Spinal cord (tissue), 10 donors: ENCODE measurements at places on chromosomes 3 and 15. TPM values are rescaled to one million over a fixed set of nuclear protein-coding genes. Genes with fewer than 3 reads are reported as not detected.

GRCh38 chr15:57415602-57416001 lies 39.3 kb downstream of the CGNL1 start:
- DNase-seq = no peak

DNA sequence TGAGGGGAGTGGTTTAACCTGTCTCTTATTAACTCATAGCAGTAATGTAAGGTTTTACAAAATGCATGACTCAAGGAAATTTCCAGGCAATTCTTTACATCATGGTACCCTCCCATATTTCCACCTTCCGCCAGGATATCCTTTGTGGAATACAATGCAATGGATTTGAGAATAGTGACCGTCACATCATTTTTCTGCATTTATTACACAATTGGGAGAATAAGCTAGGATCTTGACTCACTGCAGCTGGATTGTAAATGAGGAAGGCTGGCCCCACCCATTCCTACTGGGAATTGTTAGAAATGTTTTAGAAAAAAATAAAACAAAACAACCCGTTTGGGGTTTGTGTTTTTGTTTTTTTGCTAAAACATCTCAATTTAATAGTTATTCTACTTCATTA lies 97.4 kb downstream of the IMPG2 start:
- DNase-seq = no peak

The KLHL6 gene
- 1.5 TPM for polyA plus RNA-seq

- DNase-seq = peak; percentile 15
Observed at GRCh38 chr3:80767604-80768003, 993.8 kb downstream of the GBE1 start.

The FBXW12 gene
- polyA plus RNA-seq = 1.5 TPM

The TMEM44 gene
- 33.5 TPM for polyA plus RNA-seq

- no peak for DNase-seq
Observed at GRCh38 chr3:126607214-126607908, 47.6 kb downstream of the TXNRD3 start.

The KNG1 gene
- polyA plus RNA-seq = 0.63 TPM

The C3orf52 gene
- polyA plus RNA-seq = 1.1 TPM

The FOXB1 gene
- 13.5 TPM for polyA plus RNA-seq

The DUOXA1 gene
- polyA plus RNA-seq = not detected

DNA sequence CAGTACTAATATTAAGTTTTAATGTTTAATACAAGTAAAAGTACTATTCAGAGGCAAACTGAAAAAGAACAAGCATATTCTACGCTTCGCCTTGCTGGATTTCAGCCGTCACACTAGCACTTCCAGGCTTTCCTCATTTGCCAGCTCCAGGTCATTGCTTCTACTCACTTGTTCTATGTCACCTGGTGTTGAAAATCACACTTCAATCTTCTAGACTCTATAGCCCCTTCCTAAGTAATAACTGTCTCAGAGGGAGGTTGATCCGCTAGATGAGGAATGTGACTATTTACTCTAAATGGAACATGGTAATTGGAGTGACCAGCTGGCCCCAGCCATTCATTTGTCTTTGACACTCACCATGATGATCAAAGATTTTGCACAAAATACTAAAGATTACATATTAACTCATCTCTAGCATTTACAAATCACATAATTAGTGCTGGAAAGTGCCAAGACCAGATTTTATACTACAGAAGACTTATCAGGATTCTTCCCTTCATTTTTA lies 92.0 kb downstream of the GAP43 start:
- no peak for DNase-seq

DNA sequence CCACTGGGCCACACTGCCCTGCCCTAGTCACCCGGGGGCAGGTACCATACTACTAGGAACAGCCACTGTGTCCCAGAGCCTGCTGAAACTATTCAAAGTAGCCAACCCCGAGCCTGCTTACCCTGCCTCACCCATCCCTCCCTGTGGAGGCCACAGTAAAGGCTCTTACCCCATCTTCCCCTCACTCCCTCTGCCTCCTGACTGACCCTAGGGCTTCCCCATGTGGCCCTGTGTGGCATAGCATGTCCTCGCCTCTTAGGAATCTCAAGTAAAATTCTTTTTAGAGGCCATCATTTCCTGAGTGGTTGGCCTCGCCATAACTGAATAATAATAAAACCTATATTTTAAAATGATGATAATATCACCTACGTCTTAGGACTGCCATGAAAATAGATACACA lies 112.2 kb upstream of the SLC6A11 start:
- DNase-seq = no peak

DNA sequence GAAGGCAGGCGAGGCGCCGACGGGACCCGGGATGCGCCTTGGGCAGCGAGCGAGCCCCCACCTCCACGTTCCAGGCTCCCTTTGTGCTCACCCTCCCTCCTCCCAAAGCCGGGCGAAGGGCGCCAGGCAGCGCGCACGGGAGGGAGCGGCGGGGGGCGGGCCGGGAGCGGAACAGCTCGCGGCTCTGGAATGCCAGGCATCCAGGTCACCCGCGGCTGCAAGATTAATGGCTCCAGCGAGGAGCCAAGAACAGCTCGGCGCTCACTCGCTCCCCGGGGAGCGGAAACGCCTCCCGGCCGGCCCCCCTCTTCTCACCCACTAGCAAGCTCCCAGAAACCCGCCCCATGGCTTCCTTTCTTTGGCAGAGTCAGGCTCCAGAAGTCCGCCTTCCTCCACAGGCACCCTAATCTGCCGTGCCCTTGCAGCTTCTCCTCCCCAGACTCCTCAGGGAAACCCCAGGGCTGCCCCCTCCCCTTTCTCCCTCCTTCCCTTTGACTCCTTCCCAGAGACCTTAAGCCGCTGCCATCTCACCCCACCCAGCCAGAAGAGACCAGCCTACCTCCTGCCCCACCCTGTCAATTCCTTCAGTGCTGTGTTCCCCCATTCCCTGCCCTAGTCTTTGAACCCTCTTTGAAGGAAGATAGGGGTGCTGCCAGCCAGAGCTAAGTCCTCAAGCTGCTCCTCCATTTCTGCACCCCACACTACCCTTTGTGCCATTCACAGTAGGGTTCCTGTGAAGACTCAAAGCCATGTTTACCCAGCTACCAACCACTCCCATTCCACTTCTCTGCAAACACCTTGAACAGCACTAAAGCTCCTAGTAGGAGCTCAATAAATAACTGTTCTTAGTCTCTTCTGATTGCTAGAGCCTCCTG lies 9.9 kb downstream of the AMOTL2 start:
- DNase-seq = peak; percentile 58

The CD200 gene
- polyA plus RNA-seq = 106 TPM

DNA sequence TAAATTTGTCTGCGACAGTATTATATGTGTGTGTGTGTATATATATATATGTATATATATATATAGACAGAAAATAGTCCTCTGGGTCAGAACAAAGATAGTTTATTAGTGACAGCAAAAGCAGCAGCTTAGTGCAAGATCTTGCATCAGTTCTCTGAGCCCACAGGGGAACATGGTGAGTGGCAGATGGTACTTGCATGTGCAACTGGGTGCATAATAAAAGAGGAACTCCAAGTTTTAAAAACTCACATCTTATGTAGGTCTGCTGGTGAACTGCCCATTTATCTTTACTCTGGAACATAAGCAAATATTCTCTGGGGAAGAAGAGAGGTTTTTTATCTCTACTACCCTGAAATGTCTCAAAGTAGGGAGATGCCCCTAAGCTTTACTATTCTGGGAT lies 276.4 kb downstream of the POLQ start:
- no peak for DNase-seq

DNA sequence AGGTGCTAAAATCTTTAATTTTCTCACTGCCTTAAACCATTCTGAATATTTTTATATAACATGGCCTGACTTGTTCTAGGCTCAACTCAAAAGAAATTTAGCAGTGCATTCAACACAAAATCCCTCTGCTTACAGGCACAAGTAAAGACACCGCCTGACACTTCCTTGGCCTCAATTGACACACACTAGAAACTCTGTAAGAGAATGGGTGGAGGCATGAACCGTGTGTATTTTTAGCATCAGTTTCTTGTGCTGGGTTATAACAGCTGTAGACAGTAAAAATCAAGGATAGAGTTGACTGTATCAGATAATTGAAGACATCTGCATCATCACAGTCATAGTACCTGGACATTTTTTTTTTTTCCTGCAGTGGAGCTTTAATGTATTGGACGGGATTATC lies 54.3 kb downstream of the SLC9A9 start:
- DNase-seq = no peak

DNA sequence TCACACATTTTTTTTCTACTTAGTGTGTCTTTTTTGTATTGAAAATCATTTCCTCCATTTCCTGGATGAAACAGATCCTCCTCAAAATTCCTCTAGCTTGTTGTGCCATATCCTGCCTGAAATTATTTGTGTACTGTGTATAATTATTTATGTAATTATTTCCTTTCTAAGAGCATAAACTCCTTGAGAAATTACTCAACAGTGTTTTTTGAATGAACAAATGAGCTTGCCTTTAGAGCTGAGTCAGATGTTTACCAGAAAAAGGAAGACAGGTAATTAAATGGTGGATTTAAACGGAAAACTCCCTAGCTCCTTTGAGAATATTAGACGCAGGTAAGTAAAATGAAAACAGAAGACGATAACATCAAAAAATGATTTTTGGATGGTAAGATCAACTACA lies 13.2 kb upstream of the SECISBP2L start:
- no peak for DNase-seq

DNA sequence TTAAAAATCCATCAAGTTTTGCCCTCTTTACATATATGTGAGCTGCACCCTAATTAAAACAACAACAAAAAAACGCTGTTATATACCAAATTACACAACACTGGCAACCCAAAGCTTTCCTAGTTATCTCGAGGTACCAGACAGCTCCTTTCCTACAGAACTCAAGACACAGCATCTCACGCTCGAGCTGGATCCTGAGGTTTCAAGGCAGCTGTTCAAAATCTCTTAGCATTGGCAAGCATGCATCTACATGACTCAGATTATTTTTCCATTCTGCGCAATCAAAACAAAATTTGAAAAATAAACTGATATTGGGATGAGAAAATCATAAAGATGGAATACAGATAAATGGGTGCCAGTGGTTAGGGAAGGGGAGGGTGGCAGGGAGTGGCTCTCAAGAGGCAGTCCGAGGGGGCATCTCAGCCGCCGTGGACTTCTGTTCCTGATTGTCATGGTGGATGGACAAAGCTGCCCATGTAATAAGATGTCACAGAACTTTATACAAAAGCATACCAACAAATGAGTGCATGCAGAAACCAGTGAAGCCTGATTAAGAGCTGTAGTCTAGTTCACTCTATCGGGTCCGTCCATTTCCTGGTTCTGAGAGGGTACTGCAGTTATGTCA lies 91.5 kb downstream of the ADAMTS17 start:
- no peak for DNase-seq

- no peak for DNase-seq
Observed at GRCh38 chr3:147356145-147356908, 50.0 kb downstream of the ZIC4 start.

The SLC24A5 gene
- 0.84 TPM for polyA plus RNA-seq

- DNase-seq = no peak
Observed at GRCh38 chr3:161199926-161200325, 21.2 kb upstream of the NMD3 start.

The CDC25A gene
- 9.7 TPM for polyA plus RNA-seq

The CASR gene
- polyA plus RNA-seq = 1.3 TPM

DNA sequence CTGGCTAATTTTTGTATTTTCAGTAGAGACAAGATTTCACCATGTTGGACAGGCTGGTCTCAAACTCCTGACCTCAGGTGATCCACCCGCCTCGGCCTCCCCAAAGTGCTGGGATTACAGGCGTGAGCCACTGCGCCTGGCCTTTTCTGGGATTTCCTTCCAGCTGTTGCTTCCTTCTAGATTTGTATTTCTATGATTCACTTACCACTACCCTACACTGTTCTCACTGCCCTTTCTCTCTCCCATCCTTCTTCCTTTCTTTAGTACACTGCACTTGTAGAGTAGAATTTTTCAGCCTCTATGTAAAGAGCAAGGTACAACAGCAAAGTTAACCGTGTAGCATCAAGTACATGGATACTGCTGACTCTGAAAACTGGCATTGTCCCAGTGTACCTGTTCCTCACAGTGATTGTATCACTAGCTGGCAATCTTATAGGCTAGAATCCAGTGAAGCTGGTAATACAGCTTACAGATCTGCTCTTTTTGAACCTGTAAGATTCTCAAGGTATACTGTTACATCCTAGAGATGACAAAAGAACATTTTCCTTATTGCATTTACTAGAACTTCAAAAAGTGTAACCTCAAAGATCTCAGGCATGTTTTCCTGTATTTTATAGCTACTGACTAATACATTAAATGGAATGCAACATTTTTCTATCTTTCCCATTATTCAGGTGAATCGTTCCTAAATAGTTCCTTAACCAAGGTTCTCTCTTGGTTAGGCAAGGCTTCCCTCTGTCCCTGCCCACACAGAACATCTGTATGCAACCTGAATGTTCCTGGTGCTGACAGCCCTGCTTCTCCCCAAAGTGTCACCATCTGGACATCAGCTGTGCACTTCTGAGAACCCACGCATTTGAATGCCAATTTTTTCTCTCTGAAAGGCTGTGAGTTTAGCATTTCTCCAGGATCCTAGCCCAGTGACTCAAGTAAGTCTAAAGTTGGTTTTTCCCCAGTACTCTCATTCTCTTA lies 74.1 kb upstream of the RAP2B start:
- DNase-seq = no peak

DNA sequence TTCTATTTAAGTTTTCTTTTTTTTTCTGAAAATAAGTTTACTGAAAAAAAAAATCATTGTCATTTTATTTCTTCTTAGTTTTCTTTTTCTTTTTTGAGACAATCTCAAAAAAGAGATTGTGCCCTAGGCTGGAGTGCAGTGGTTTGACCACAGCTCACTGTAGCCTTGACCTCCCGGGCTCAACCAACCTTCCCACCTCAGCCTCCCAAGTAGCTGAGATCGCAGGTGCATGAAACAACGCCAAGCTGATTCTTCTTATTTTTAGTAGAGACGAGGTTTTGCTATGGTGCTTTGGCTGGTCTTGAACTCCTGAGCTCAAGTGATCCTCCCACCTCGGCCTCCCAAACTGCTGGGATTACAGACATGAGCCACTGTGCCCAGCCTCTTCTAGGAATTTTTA lies 65.7 kb upstream of the OSTN start:
- no peak for DNase-seq

- no peak for DNase-seq
Observed at GRCh38 chr15:81030301-81030750, 29.6 kb downstream of the TLNRD1 start.

- no peak for DNase-seq
Observed at GRCh38 chr3:25823314-25823713, 33.4 kb downstream of the OXSM start.

DNA sequence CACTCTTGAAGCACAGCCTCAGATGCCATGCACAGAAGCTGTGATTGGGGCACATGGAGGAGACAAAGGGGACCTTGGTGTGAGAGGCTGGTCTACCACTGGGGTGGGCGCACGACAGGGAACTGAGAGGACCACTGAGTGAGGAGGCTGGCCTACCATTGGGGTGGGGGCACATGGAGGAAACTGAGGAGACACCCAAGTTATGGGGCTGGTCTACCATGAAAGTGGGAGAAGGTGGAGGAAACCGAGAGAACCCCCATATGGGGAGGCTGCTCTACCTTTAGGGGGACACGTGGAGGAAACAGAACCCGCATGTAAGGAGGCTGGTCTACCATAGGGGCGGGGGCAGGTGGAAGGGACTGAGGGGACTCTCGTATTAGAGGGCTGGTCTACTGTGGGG lies 153.4 kb downstream of the FBLN2 start:
- no peak for DNase-seq
